ENCODE measurements at places on chromosomes 3 and 15.
A peak's percentile ranks its signal among the peaks of the same experiment; 100 is the strongest.

- DNase-seq, result no peak
Measured at GRCh38 chr3:168472783-168473182, 377.1 kb upstream of the GOLIM4 start.

DNA sequence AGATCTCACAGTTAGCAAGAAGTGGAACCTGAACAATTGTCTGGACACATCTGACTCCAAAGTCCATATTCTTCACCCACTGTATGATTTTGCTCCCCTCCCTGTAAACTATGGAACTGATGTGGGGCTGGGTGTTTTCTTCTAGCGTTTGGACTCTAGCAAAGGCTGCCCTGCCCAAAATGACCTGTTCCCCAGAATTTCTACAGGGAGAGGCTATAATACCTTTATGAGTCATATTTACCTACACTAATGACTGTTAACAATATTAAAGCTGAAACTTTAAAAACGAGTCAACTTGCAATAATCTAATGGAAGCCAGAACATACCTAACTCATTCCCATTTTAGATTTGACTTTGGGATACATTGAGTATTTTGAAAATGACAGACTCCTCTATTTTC, 531.2 kb upstream of the CFAP20DC start:
- DNase-seq, result no peak

DNA sequence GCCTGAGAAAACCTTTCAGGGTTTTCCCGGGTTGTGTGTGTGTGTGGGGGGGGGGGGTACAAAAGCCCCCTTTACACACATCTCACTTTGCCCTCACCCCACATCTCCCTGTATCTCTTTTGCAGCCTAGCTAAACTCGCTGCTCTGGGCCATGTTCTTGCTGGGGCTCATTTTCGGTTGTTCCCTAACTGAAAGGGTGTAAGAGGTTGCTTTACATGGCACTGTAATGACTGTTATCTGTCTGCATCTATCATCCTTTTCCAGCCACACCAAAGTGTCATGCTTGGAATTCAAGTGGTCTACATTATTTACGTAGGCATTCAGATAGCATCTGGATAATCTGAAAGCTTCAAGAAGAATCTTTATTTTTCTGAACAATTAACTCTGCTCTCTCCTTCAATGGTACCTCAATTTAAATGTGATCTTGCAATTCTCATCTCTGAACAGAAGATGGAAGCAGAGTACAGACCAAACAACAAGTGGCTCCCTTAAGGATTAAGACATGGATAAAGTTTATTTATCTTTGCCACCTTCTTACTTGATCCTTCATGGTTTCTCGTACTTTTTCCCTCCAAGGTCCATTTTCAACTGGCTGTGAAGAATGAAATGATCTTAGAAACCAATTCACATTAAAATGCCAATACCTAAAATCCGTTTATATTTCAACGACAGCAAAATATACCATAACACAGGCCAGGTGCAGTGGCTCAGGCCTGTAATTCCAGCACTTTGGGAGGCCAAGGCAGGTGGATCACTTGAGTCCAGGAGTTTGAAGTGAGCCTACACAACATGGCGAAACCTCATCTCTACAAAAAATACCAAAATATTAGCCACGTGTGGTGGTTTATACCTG, 34.9 kb downstream of the DCLK3 start:
- DNase-seq, result peak; percentile 4

- DNase-seq, result no peak
Measured at GRCh38 chr3:12275974-12276650, 12.8 kb upstream of the PPARG start.

- no peak for DNase-seq
Measured at GRCh38 chr3:2770451-2770850, 339.7 kb downstream of the IL5RA start.

DNA sequence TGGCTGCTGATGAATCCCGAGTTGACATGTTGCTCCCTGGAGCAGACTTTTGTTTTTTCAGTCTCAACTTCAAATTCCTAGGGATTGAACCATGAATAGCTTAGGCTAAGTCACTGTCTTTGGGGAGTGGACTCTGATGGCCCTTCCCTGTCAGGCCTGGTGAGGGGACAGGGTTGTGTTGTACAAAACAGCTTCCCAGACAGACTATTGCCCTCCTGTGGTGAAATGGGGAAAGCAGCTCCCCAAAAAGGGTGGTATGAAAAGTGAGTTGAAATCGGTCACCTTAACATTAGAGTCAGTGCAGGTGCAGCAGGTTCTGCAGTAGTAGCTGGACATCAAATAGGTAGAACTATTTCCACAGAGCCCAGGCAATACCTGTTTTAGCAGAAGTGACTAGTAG, 775.6 kb downstream of the ROBO2 start:
- DNase-seq, result no peak

DNA sequence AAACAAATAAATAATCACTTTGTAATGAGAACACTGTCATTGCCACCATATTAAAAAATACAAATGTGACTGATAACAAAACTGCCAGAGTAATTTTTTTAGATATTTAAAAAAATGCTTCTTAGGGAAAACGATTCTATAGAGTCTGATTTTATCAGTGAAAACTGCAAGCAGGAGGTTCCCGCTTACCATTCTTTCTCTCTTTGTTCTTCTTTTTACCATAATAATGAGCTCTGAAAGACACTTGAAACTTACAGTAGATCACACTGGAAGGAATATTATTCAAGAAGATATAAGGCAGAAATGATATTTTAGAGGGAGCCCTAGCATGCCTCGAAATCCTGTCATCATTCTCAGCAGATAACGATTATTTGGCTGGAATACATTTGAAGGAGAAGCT, 701.3 kb downstream of the ROBO1 start:
- no peak for DNase-seq

DNA sequence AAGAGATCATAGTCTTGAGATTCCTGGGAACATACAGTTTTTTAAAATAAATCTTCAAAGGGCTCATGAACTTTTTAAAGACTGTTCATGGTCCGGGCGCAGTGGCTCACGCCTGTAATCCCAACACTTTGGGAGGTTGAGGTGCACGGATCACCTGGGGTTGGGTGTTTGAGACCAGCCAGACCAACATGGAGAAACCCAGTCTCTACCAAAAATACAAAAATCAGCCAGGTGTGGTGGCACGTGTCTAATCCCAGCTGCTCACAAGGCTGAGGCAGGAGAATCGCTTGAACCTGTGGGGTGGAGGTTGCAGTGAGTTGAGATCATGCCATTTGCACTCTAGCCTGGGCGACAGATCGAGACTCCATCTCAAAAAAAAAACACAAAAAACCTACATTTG, 41.4 kb upstream of the EIF3J start:
- DNase-seq, result no peak

GRCh38 chr3:61841111-61841845, 279.9 kb downstream of the PTPRG start:
- no peak for DNase-seq

DNA sequence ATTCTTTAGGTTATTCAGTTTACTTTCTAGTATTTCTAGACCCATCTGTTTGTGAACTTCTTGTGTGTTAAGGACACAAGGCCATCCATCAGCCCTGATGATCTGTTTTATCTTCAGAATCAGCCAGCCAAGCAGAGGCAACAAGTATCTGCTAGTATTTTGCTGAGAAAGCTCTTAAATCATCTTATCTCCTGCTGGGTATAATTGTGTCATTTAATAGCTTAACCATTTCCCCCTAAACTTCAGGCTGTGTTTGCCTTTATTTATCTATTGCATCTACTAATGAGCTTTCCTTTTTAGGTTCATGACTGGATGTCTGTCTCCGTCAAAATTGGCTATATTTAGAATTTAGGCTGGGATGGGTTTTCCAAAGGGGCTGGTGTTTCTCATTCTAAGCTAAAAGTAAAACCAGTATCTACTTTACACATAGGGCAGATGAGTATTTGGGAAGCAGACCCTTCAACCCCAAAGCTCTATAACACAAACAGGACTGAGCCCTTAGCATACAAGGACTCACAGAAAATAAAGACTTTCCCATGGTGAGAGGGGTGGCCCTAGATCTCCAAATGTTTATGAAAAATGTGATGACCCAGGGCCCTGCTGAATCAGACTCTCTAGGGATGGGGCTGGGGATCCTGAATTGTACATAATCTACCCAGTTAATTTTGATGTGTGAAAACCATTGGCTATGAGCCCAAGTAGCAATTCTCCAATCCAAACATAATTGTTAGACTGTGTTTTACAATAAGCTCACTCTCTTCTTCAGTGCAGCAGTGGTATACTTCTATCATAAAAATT, 65.3 kb upstream of the PSMD6 start:
- DNase-seq, result peak; percentile 46

GRCh38 chr3:156240642-156241041, 120.3 kb downstream of the KCNAB1 start:
- no peak for DNase-seq

- DNase-seq, result no peak
Measured at GRCh38 chr3:8969241-8969640, 6.0 kb upstream of the RAD18 start.

GRCh38 chr3:53147903-53148400, 13.1 kb upstream of the PRKCD start:
- DNase-seq, result no peak

- DNase-seq, result no peak
Measured at GRCh38 chr15:67685008-67685599, 140.2 kb upstream of the SKOR1 start.

- DNase-seq, result no peak
Measured at GRCh38 chr3:159928071-159928491, 60.6 kb upstream of the IL12A start.

- DNase-seq, result no peak
Measured at GRCh38 chr3:168707900-168708299, 612.2 kb upstream of the GOLIM4 start.

GRCh38 chr3:195182470-195182795, 88.5 kb downstream of the XXYLT1 start:
- no peak for DNase-seq

GRCh38 chr3:134189849-134190248, 60.8 kb downstream of the RYK start:
- no peak for DNase-seq

DNA sequence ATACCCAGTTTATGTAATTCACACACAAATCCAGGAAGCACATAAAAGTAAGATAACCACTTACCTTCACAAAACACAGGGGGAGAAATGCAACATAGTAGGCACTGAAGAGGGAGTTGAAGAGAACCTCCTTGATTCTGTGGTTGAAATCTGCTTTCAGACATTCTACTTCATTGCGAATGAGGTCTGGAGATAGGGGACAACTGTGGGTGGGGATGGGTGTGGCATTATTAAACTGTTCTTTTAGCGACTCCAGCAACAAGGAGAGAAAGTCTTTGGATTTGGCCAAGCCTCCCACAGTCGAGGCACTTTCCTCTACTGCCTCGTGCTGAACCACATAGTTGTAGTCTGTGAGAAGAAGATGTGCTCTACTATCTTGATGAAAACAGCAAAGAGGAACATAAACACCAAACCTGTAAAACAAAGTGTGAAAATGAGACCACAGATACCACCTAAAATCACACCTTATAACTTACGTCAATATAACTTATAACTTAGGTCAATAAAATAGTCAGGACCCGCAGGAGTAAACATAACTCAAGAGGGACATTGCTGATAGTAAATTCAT, 25.6 kb downstream of the TMEM39A start:
- DNase-seq, result no peak

DNA sequence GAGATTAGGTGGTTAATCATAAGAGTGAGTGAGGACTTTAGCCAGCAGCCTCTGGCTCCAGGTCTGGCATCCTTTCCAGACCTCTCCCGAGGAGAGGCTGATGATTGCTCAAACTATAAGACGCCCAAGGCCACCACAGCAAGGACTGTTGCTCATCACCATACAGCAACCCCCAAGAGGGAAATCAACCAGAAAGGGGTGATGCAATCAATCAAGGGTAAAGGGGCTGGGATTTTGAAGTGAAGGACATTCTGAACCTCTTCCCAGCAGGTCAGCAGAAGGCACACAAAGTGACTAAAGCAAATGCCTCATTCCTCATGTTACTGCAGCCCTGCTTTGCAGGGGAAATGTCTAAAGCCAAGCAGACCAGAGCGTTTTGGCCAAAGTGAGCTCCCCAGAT, 247.3 kb upstream of the IGF1R start:
- no peak for DNase-seq

GRCh38 chr3:159257954-159258353, 456.1 kb downstream of the MFSD1 start:
- no peak for DNase-seq

DNA sequence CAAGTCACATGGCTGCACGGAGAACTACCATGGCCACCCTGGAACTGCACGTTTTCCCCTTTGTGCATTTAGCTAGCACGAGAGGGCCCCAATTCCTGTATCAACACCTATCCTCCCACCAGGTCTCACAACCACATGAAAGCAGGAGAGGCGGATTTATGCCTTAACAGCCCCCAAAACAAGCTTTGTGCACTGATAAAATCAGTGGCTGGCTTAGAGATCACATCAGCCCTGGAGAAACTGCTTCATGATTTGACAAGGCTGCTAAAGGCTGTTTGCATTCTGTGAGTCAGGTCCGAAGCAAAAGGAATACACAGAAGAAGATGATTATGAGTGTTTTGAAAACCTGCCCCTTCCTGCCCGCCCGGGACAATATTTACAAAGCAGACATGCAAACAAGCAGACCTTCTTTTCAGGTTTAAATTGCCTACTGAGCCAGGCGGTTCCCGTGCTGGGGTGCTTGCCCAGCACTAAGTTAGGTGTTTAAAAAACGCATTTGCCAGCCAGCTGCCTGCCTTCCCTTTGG, 25.9 kb downstream of the CEMIP start:
- DNase-seq, result peak; percentile 31

GRCh38 chr15:98628216-98628615, 20.1 kb upstream of the IGF1R start:
- DNase-seq, result no peak

All from NCI-H1417 treated with DMSO at 0.1 percent for 48 hours (cell line).